ENCODE measurements at places on chromosomes 6 and 20.

- no peak for DNase-seq
Observed at GRCh38 chr6:89260832-89261231, 43.7 kb upstream of the GABRR1 start.

GRCh38 chr6:149898966-149899365 lies 1.1 kb upstream of the RAET1E start:
- DNase-seq: no peak

GRCh38 chr6:148396926-148397325 lies 54.3 kb downstream of the SASH1 start:
- DNase-seq: no peak

DNA sequence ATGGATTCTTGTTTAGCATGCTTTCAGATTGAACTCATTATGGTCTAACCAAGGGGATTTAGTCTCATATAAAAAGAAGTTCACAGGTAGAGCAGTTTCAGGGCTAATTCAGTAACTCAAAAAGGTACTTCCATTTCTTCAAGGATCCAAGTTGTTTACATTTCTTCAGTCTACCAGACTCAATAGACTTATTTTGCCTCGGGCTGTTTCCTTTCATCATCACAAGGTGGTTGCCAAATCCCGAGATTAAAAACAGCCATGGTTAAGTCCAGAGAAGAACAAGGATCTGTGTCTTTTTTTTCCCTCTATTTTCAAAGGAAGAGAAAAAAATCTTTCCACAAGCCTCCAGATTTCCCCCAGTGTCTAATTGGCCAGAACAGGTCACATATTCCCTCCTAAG lies 69.8 kb upstream of the SNX9 start:
- DNase-seq: no peak

DNA sequence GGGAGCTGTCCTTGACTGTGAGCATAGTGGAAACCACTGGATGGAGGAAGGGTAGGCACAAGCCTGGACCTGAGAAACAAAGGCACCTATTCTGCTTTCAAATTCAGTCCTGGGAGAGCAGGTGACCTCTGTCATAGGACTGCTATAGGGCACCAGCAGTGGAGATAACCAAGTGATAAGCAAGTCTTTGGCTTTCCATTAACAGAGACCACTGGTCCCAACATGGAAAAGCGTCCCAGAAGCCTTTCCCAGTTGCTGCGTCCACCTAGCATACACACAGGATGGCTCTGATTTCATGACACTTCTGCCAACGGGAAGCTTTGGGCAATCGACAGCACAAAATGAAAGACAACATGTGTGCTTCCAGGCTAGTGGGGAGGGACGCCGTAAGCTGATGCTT lies 8.9 kb downstream of the SLC22A3 start:
- no peak for DNase-seq

DNA sequence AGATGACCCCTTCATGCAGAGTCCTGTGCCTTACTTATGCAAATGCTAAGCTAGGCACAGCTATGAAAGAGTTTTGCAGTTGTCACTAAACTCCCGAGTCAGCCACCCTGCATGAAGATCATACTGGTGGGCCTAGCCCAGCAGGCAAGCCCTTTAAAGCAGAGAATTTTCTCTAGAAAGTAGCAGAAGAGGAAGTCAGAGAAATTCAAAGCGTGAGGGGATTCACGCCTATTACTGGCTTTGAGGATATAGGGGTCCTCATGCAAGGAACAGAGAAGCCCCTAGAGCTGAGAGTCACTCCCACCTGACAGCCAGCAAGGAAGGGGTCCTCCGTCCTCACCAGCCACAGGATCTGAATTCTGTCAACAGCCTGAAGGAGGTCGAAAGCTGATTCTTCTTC lies 54.6 kb downstream of the MYB start:
- no peak for DNase-seq

- DNase-seq: no peak
Observed at GRCh38 chr20:60034231-60035110, 76.2 kb downstream of the CDH26 start.

DNA sequence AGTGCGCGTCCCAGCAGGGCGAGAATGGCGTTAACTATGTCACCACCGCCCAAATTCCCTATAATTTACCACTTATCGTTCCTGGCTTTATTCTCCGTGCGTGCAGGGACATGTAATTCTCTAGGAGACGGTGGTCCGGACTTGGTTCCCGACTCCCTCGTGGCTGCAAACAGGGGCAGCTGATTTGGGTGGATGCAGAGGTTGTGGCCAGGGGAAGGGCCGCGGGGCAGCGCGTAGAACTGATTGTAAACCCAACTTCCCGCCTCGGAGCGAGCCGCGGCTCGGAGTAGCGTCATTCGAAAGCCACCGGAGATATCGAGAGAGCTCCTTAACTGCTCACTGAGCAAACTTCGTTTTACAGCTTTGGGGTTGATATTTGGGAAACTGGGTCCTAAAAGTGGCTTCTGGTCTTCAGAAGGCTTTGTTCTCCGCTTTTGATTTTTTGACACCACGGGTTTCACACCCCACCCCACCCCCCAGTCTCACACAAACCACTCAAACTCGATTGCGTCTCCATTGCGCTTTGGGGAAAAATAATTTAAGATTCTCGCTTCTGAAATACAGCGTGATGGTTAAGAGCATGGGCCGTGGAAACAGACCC lies 17.5 kb upstream of the ZSCAN9 start:
- DNase-seq: peak; percentile 64

- no peak for DNase-seq
Observed at GRCh38 chr20:50470264-50470858, 39.8 kb upstream of the PTPN1 start.

DNA sequence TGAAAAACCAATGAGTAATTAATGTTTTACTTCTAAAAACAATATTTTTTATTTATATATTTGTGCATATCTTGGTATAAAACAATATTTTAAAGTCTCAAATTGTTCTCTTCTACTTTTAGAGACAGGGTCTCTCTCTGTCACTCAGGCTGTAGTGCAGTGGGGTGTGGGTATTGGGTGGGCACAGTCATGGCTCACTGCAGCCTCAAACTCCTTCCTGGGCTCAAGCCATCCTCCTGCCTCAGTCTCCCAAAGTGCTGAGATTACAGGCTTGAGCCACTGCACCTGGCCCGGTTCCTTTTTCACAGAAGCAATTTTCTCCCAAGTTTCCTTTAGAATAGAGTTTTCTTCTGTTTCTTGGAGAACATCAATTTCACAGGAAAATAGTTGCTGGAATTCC lies 102.8 kb downstream of the TMEM242 start:
- no peak for DNase-seq

DNA sequence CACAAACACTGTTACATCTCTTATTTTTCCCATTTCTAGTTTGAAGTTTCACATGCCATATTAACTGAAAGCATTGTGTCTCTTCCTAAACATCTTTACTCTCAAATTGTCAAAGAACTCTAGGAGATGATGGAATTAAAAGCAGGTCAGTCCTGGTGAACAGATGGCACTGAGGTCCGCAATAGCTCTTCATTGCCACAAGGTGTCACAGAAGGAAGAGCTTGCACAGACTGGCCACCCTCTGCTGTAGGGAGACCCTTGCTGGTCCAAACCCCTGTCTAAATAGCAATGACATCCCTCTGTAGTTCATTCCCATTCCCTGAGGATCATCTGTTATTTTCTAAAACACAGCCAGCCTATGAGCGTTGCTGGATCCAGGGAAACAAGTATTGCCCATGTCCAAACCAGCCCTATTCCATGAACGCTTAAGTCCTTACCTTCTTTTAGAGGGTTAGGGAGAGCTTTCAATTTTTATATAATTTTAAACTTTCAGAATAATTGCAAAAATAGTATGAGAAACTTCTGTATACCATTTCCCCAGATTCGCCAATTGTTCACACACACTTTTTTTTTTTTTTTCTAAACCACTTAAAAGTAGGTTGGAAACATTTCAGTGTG lies 10.1 kb upstream of the HDAC2 start:
- peak; percentile 60 for DNase-seq

DNA sequence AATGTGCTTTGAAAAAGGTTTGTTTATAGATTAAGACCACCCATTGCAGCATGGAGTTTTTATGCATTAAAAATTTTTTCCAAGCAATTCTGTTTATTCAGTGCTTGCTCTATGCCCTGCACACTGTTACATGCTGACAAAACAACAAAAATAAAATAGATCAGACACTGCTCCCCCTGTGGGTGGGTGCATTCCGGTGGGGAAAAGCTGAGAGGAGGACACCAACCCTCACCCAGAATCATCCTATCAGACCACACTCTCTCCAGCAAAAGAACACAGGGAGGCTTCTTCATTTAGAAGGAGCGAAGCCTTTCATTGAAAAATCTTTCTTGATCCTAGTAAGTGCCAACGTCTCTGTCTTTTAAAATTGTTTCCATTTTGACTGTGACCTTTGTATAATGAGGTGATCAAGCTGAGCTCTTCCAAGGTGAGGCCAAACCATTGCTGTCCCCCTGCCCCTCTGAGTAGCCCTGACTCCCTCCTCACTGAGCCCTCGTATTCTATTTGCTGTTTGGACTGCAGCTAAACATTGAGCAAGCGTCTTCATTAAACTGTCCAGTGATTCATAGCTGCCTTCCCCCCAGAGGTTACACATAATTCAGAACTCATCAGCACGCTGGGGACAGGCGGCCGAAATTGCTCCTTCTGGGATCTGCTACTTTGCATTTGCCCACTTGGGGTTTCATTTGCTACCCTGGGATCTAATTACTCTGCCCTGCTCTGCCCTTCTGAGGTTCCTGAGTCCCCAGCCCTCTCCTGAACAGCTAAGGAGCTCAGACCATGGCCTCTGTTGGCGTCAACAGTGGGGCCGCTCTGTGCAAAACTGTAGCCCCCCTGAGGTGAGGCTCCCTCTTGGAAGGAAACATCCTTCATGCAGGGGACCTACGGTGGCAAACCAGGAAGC lies 102.4 kb downstream of the F13A1 start:
- no peak for DNase-seq

- no peak for DNase-seq
Observed at GRCh38 chr20:62692176-62692575, 16.5 kb upstream of the NTSR1 start.

DNA sequence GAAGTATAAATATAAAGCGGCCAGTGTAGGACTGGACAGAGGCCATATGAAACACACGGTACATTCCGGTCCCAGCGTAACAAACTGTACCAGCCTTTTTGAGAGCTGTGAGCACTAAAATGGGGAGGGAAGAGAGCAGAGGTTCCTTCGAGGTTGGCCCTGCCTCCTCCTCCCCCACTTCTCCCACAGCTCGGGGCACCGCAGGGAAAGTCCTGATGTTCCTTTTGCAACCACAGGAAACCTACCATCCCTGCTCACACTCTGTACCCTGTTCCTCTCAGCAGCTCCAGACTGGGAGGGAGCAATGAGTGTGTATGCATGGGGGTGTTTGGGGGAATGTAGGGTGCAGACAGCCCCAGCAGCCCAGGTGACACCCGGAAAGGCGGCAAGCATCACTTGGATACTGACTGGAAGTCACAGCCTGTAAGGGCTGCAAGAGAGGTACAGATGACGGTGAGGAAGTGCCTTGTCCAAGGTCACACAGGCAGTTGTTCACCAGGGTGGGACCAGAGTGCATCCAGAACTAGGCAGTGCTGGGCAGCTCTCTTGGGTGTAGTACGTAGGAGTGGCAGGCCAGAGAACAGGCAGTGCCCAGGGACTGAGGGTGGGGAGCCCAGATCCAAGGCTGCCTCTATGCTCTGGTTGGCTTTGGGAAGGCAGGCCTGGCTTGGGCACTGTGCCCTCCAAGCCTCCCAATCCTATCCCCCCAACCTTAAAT lies 11.0 kb upstream of the ARMC12 start:
- DNase-seq: no peak

GRCh38 chr6:51045548-51045947 lies 226.9 kb downstream of the TFAP2B start:
- DNase-seq: no peak

DNA sequence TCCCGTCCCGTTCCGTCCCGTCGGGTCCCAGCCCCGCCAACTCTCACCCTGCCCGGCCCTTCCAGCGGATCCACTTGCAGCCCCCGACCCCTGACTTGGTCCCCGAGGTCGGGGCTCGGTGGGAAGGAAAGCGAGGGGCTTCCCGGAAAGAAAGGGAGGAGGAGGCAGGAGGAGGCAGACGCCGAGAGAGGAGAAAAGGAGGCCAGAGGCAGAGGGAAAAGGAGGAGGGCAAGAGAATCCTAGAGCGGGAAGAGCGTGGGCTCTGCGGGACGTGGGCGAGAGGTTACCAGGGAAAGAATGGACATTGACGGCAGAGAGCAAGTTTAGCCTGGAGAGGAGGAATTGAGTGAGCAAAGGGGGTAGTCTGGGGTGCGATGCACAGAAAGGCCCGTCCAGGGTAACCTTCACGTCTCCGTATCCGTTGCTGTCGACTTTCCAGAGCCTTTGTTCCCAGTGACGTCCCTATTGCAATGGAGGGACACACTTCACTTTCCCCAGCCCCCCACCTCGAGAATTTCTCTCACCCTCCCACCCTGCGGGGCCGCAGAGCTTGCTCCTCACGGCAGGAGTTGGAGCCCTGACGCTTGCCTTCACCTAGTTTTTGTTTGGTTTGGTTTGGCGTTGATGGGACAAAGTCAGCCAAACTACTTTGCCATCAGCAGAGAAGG lies 477 bp upstream of the MOXD1 start:
- peak; percentile 28 for DNase-seq

DNA sequence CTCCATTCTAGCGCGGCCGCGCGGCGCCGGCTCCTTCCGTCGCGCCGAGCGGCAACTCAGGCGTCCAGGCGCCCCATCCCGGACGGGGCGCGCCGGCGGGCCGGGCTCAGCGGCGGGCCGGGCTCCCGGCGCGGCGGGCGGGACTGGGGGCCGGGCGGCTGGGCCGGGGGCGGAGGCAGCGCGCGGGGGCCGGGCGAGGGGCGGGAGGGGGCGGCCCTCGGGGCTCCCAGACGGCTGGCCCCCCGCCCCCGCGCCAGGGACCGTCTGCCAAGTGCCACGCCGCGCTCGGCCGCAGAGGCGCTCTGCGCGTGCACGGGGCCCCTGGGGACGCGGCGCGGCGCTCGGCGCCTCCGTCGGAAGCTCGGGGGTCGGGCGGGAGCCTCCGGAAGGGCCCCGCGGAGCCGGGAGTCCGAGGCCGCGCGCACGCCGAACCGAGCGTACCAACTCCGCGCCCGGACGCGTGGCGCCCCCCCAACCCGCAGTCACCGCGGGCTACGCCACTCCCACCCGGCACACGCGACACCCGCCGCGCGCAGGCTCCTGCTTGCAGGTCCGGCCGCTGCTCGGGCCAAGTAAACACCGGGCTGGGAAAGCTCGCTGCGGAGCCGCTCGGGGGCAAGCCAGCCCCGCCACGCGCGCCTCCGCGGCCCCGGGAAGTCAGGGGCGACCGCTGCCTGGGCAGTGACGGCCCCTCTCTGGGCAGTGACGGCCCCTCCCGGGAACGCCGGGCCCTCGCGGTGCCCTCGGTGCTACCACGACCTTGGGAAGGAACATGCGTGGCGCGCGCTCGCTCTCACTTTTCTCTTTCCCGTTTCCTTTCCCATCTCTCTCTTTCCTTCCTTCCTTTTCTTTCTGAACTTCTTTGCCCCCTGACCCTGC lies at the start of gene PREX1:
PREX1 (minus strand) TSS at position 145 of the 879 bp plus-strand sequence; CDS start at position 6, 139 bp downstream.
- DNase-seq: peak; percentile 81
